ENCODE measurements at places on chromosomes 6 and 20. TPM values are rescaled to one million over a fixed set of nuclear protein-coding genes. Genes with fewer than 3 reads are reported as not detected.

DNA sequence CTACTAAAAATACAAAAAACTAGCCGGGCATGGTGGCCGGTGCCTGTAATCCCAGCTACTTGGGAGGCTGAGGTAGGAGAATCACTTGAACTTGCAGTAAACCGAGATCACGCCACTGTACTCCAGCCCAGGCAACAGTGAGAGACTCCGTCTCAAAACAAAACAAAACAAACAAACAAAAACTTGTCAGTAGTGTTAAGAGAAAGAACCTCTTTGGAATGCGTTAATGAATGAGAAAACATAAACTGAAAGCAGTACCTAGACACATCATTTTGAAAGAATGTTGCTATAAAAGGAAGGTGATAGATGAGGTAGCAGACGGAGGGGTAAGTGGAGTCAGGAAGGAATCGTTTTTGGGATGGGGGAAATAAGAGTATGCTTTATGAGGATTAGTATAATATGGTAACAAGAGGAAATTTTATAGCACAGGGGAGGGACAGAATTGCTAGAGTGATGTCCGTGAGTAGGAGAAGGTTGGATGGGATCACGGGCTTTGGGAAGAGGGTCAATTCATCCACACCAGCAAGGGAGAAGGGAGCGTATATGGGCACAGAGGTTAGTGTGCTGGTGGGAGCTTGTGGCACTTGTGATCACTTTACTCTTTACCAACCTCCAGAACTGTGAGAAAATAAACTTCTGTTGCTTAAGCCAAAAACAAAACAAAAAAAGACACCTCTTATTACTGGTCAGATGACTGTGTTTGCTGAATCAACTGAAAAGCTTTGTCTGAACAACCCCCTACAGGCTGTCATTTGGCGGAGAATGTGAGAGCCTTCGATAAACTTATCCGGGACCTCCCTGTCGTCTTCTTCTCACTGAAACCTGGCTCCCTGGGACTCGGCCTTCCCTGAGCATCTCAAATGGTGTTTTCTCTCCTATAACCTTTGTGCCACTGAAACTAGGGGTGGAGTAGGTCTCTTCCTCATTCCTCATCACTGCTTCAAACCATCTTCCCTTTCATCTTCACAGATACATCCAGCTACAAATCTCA, 48.9 kb upstream of the TFAP2A start:
- peaks cover 2% of the 10 kb centered on the region for H3K4me1 ChIP-seq
- no peak overlapping the region for H3K27ac ChIP-seq
- no peaks in the 10 kb centered on the region for H3K27me3 ChIP-seq
- no peak overlapping the region for H3K4me3 ChIP-seq

Gene SH3BGRL2
- total RNA-seq: 11.7 TPM

DNA sequence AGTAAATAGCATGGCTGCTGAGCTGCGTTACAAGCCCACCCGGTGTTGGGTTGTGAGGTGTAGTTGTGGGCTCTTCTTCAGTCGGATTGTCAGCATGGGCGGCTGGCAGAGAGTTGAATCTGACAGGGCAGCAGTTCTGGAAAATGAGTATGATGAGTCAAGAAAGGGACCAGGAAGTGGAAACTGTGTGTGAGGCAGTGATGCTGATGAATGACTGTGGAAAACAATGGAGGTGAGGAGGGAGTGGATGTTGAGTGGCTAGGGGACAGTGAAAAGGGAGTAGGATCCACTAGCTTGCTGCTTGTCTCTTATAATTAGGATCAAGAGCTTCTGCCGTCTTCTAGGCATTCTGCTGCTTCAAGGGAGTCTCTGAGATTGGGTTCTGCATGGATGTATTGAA, 154.3 kb downstream of the ESR1 start:
- no peak overlapping the region for H3K4me3 ChIP-seq
- no peaks in the 10 kb centered on the region for H3K27me3 ChIP-seq
- no peaks in the 10 kb centered on the region for H3K36me3 ChIP-seq
- no peaks in the 10 kb centered on the region for H3K4me1 ChIP-seq
- no peak overlapping the region for H3K27ac ChIP-seq

DNA sequence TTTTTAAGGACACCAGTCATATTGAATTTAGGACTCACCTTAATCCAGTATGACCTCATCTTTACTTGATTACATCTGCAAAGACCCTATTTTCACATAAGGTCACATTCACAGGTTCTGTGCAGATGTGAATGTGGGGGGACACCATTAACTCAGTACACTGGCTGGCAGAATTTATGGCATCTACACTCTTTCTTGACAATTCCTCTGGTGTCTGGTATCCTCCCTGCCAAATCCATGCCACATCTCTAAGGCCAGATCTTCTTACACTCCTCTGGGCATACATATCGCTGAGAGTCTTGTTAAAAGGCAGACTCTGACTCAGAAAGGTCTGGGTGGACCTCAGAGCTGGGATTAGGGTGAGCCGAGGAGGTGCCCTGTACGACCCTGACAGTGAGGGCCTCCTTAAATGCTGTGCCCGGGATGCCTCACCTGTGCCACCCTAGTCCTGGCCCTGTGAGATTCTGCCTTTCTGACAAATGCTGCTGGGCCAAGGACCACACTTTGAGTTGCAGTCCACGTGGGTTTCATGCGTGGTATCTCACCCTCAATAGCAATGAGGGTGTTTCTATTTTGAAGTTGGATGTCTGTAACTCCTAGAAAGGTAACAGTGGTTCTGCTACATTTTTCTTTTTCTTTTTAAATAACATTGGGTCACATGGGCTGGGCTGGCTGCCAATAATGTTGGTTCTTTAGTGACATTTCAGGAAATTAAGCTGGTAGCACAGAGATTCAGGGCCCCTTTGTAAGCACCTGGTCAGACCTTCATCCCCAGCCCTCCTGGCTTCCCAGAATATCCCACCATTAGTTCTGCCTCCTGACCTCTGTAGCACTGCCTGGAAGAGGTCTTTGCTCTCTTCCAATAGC, 17.2 kb upstream of the LRRN4 start:
- 0 out of 2 replicates have a peak, but pooled peaks cover 7% of the 10 kb centered on the region for H3K36me3 ChIP-seq
- no peaks in the 10 kb centered on the region for H3K27me3 ChIP-seq
- H3K4me1 ChIP-seq: no peaks in the 10 kb centered on the region
- no peak for DNase-seq

GRCh38 chr20:24598996-24599395, 129.6 kb downstream of the SYNDIG1 start:
- H3K4me1 ChIP-seq: no peaks in the 10 kb centered on the region
- H3K36me3 ChIP-seq: peaks cover 4% of the 10 kb centered on the region
- H3K27me3 ChIP-seq: no peaks in the 10 kb centered on the region
- H3K4me3 ChIP-seq: no peak overlapping the region
- H3K27ac ChIP-seq: no peak overlapping the region

Gene ADAT2
- total RNA-seq: 11.3 TPM

Gene BFSP1
- 8.6 TPM for total RNA-seq

Gene FRMD1
- not detected for total RNA-seq

Gene CST3
- 81.9 TPM for total RNA-seq

DNA sequence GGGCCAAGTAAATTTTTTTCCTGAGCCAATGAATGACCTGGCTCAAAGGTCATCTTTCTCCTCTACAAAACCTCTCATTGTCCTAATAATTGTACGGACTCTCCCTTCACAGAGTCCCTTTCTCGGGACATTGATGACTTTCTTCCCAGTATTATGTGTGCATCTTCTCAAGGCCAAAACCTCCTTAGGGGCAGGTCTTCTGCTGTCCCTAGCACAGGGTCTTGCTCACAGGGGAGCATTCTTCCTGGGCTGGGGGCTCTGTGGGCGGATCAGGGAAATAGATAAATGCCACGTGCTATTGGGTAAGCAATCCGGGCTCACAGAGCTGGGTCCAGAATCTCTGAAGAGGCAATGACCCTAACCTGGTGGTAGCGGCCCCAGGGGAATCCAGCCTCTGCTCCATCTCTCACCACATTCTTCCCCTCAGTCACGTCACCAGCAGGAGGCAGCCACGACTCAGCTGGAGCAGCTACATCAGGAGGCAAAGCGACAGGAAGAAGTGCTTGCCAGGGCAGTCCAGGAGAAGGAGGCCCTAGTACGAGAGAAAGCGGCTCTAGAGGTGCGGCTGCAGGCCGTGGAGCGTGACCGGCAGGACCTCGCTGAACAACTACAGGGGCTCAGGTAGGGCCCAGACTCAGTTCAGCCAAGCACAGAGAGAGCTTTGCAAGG, 23.5 kb downstream of the CEP250 start:
- H3K27ac ChIP-seq: no peak overlapping the region
- no peaks in the 10 kb centered on the region for H3K4me1 ChIP-seq
- H3K27me3 ChIP-seq: no peaks in the 10 kb centered on the region
- DNase-seq: peak; percentile 60

DNA sequence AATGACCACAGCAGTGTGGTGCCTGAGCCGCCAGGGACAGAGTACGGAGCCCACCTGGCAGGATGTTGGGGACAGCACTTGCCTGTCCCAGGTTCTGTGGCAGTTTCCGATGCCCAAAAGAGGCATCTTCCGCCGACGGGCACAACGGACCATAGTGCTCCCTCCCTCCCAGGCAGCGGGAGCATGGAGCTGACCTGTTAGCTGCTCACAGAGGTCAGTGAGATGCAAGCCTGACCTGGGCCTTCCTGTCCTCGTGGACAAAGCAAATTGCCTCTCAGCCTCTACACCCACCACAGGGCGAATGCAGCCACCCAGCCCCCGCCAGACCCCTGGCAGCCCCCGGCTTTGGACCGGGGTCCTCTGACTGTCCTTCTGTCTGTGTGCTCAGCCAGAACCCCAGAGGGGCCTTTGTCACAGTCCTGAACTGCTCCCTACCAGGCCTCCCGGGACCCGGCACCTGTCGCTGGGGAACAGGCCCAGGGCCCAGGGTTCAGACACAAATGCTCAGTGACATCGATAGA, 16.2 kb upstream of the FRMD1 start:
- peaks cover 4% of the 10 kb centered on the region for H3K4me1 ChIP-seq
- no peak for DNase-seq
- no peaks in the 10 kb centered on the region for H3K36me3 ChIP-seq
- H3K4me3 ChIP-seq: no peak overlapping the region

DNA sequence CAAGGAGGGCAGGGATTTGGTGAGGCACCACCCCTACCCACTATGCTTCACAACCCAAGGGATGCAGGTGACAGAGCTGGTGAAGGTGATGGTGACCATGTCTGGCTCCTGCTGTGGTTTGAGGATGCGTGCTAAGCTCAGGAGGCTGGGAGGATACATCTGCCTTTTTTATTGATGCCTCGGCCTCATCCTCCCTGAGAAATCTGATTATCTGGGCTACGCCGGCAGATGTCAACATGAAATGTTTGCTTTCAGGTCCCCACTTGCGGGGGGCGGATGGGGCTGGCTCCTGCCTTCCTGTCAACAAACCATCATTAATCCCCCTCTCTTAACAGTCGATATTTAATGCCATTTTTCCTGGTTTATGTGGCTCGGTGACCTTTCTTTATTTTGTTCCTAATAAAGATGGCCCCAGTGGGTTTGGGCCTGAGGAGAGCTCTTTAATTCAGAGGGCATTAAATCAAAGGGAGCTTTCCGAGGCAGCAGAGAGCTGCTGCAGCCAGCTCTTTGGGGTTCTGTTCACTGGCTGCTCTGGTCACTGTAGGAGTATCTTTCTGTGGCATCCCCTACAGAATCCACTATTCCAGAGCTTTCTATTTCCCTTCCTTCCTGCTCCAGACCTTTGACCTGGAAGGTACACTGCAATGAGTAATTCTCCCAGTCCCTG, 33.5 kb upstream of the LRFN2 start:
- H3K4me3 ChIP-seq: no peak overlapping the region
- no peaks in the 10 kb centered on the region for H3K4me1 ChIP-seq
- no peaks in the 10 kb centered on the region for H3K27me3 ChIP-seq
- no peak for DNase-seq
- peaks cover under 1% of the 10 kb centered on the region for H3K36me3 ChIP-seq
- H3K27ac ChIP-seq: no peak overlapping the region

GRCh38 chr20:10110151-10110550, 75.4 kb downstream of the ANKEF1 start:
- H3K27ac ChIP-seq: no peak overlapping the region
- no peaks in the 10 kb centered on the region for H3K36me3 ChIP-seq
- H3K4me1 ChIP-seq: no peaks in the 10 kb centered on the region
- H3K4me3 ChIP-seq: no peak overlapping the region

Gene B3GALT4
- 3.4 TPM for total RNA-seq

Gene MYB
- total RNA-seq: 5.8 TPM

Gene POPDC3
- total RNA-seq: 6.0 TPM

DNA sequence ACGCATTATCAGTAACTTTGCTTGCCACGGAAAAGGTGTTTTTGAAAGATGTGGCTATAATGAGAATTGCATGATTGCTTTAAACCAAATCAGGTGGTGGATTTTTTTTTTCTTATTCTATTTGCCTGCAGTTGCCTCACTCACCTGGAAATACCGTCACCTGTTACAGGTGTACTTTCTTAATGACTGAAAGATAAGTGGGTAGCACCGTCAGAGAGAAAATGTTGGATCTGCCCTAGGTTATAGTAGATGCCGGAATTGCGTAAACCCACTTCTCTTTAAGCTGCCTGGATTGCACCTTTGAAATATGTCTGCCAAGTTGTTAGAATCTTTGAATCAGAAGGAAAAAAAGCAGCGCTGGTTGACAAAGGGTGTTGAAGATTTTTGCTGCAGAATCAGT, 68.5 kb downstream of the SH3BGRL2 start:
- no peak overlapping the region for H3K4me3 ChIP-seq
- H3K27ac ChIP-seq: no peak overlapping the region
- H3K36me3 ChIP-seq: no peaks in the 10 kb centered on the region

DNA sequence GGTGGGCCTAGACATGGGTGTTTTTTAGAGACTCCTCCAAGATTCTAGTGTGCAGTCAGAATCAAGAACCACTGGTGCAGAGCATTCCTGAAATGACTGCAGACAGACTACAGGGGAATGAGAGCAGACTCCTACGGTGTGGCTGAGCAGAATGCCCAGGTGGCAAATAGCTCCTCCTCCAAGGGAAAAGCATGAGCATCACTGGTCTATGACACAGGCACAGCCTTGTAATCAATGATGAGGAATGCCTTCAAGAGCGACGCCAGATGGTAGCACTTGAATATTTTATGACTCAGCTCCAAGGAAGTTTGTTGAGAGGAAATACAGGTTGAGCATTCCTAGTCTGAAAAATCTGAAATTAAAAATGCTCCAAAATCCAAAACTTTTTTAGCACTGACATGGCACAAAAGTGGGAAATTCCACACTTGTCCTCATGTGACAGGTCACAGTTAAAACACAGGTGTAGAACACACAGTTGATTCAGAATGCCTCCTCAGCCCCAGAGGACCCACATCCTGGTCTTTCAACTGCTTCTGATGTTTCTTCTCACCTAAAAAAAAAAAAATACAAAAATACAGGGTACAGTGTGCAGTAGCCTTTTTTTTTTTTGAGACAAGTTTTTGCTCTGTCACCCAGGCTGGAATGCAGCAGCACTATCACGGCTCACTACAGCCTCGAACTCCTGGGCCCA, 10.6 kb upstream of the FAM8A1 start:
- H3K4me3 ChIP-seq: no peak overlapping the region
- peak; percentile 58 for DNase-seq
- no peaks in the 10 kb centered on the region for H3K4me1 ChIP-seq
- no peak overlapping the region for H3K27ac ChIP-seq
- no peaks in the 10 kb centered on the region for H3K36me3 ChIP-seq
- H3K27me3 ChIP-seq: no peaks in the 10 kb centered on the region

- H3K4me3 ChIP-seq: no peak overlapping the region
- DNase-seq: no peak
- peaks cover 35% of the 10 kb centered on the region for H3K36me3 ChIP-seq
- H3K27ac ChIP-seq: no peak overlapping the region
- H3K4me1 ChIP-seq: no peaks in the 10 kb centered on the region
Observed at GRCh38 chr6:140623498-140623897, 1249.0 kb upstream of the CITED2 start.
